ENCODE measurements at places on chromosomes 1 and 21. TPM values are rescaled to one million over a fixed set of nuclear protein-coding genes. Genes with fewer than 3 reads are reported as not detected.

SPATA6 gene
- 3.1 TPM for total RNA-seq

GRCh38 chr1:6348511-6349191, 44.9 kb downstream of the ACOT7 start:
- DNase-seq = no peak
- H3K4me3 ChIP-seq = no peak overlapping the region
- no peaks in the 10 kb centered on the region for H3K27me3 ChIP-seq
- peaks cover 21% of the 10 kb centered on the region for H3K4me1 ChIP-seq
- H3K27ac ChIP-seq = no peak overlapping the region
- no peaks in the 10 kb centered on the region for H3K36me3 ChIP-seq

- H3K4me3 ChIP-seq = peak overlapping the region; percentile 85
- no peaks in the 10 kb centered on the region for H3K27me3 ChIP-seq
- no peaks in the 10 kb centered on the region for H3K4me1 ChIP-seq
- peak overlapping the region; percentile 90 for H3K27ac ChIP-seq
Observed at GRCh38 chr1:61043010-61043820, 39.1 kb upstream of the NFIA start.

- no peaks in the 10 kb centered on the region for H3K36me3 ChIP-seq
- no peaks in the 10 kb centered on the region for H3K4me1 ChIP-seq
- H3K4me3 ChIP-seq = no peak overlapping the region
- DNase-seq = no peak
- H3K27me3 ChIP-seq = no peaks in the 10 kb centered on the region
- H3K27ac ChIP-seq = no peak overlapping the region
Observed at GRCh38 chr1:36910886-36911540, 123.3 kb downstream of the GRIK3 start.

All from gastrocnemius medialis (tissue), 4 donors.